Diencephalon (tissue), 1 donor: ENCODE measurements at places on chromosomes 4 and X. TPM values are rescaled to one million over a fixed set of nuclear protein-coding genes. Genes with fewer than 3 reads are reported as not detected.

ZNF280C gene
- 11.8 TPM for total RNA-seq

GABRG1 gene
- total RNA-seq, result 90.7 TPM

ARX gene
- 10.4 TPM for total RNA-seq

YY2 gene
- 1.4 TPM for total RNA-seq

FHDC1 gene
- total RNA-seq, result 8.5 TPM

PDLIM3 gene
- total RNA-seq, result 49.8 TPM

STOX2 gene
- total RNA-seq, result 60.4 TPM

NIPAL1 gene
- 3.0 TPM for total RNA-seq

FTSJ1 gene
- total RNA-seq, result 32.3 TPM

SULT1E1 gene
- total RNA-seq, result 12.7 TPM

FREM3 gene
- total RNA-seq, result 3.2 TPM

NAP1L3 gene
- 164 TPM for total RNA-seq

TEX13D gene
- total RNA-seq, result not detected

RXFP1 gene
- total RNA-seq, result 3.7 TPM

GAGE13 gene
- total RNA-seq, result not detected

DGAT2L6 gene
- not detected for total RNA-seq

DRD5 gene
- 3.0 TPM for total RNA-seq

ARMCX2 gene
- 67.6 TPM for total RNA-seq

MXRA5 gene
- 3.9 TPM for total RNA-seq

KDR gene
- total RNA-seq, result 18.7 TPM

FAM9C gene
- under 0.01 TPM for total RNA-seq

BGN gene
- 7.6 TPM for total RNA-seq

DCAF8L2 gene
- total RNA-seq, result not detected

GPRASP1 gene
- 65.3 TPM for total RNA-seq

FGF2 gene
- 20.3 TPM for total RNA-seq

MOSPD2 gene
- total RNA-seq, result 15.5 TPM

FRAS1 gene
- 47.7 TPM for total RNA-seq

SLITRK2 gene
- total RNA-seq, result 10.6 TPM

CHRDL1 gene
- total RNA-seq, result 5.5 TPM

FSTL5 gene
- total RNA-seq, result 70.1 TPM

QRFPR gene
- total RNA-seq, result 8.8 TPM

UGT2B17 gene
- not detected for total RNA-seq

MID1IP1 gene
- total RNA-seq, result 32.8 TPM

GAGE2A gene
- total RNA-seq, result not detected

PAGE2 gene
- total RNA-seq, result not detected

RNF175 gene
- total RNA-seq, result 45.7 TPM

ZXDB gene
- total RNA-seq, result 16.8 TPM

RNF128 gene
- total RNA-seq, result 7.2 TPM

BCOR gene
- total RNA-seq, result 30.2 TPM

EDA gene
- 4.4 TPM for total RNA-seq

SMPX gene
- total RNA-seq, result not detected
